Vagina (tissue), 2 donors: ENCODE measurements at places on chromosomes 6 and 20.

DNA sequence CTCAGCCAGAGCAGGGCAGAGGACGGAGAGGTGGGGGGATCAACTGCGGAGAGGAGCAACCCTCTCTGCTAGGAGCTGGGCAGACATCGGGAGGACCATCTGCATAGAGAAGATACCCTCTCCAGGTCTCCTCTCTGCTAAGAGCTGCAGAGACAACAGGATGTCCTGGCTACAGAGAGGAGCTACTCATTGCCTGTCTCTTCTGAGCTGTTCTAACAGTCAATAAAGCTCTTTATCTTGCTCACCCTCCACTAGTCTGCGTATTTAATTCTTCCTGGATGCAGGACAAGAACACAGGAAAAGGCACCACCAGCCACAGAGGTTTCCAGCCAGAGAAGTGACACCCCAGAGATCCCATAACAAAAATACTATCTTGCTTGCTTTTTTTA lies 871.1 kb upstream of the GJE1 start:
- no peak for DNase-seq

DNA sequence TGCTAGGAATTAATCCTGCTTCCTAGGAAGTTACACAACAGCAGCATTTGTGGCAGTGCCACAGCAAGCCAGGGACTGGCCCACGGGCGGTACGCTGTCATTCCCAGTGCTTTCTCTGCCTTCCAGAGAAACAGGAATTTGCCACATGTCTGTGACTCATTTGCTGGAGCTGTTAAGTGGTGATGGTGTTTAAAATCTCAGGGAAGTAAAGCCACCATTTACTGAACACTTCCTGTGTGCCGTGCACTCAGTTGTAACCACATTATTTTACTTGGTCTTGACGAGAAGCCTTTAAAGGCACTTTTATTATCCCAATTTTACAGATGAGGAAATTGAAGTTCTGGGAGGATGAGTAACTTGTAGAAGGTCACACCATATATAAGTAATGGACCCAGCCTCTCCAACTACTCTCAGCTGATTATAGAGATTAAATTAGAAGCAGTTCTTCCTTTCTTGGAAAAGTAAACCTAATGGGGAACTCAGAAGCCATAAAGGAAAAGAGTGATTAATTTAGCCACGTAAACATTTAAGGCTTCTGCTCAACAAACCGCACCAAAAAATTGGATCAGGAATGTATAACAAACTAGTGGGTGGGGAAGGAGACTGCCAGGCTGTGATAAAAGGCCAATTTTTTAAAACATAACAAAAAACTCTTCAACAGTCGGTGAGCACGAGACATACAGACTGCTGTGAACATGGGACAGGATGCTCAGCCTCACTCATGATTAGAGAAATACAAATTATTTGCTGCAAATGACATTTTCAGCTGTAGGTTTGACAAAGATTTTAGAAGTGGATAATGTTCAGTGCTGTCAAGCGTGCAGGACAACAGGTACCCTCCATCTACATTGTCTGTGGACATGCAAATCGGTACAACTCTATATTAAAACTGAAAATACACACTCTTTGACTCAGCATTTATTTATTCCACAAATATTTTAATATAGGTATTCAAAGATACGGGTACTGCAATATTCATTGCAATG lies 311.2 kb downstream of the NRN1 start:
- DNase-seq = no peak

GRCh38 chr20:10090588-10091166 lies 55.9 kb downstream of the ANKEF1 start:
- no peak for DNase-seq

DNA sequence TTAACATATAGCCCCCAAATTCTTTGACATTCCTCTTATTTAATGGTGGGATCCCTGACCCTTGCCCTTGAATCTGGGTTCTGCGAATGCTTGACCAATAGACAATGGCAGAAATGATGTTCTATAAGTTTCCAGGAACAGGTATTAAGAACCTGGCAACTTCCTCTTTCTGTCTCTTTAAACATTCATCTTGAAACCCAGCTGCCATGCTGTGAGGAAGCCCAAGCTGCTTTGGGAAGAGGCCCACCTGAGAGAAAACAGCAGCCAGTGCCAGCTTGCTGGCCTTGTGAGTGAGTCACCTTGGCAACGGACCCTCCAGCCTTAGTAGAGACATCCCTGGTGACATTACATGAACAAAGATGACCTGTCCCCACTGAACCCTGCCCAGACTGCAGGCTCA lies 45.2 kb upstream of the RALY start:
- no peak for DNase-seq

- DNase-seq = no peak
Observed at GRCh38 chr6:156319707-156320106, 457.5 kb upstream of the ARID1B start.

DNA sequence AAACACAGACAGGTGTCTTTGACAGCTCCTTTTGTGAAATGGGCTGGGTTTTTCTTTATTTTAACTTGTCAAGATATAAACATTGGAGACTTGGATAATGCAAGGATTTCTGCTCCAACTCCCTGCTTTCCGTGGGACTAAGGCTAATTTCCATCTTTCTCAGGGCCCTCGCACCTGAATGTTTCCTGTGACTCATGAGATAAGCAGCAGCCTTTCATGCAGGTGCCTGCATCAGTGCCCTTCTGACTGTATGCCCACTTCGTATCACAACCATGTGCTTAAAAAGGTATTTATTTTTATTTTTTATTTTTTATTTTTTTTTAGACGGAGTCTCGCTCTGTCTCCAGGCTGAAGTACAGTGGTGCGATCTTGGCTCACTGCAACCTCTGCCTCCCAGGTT lies 736.1 kb downstream of the DOK5 start:
- no peak for DNase-seq

GRCh38 chr20:52402950-52403349 lies 211.4 kb upstream of the ZFP64 start:
- DNase-seq = no peak

GRCh38 chr20:64036346-64037198 lies 590 bp downstream of the C20orf204 start:
- DNase-seq = no peak

- DNase-seq = no peak
Observed at GRCh38 chr6:43933148-43933885, 163.3 kb downstream of the VEGFA start.

DNA sequence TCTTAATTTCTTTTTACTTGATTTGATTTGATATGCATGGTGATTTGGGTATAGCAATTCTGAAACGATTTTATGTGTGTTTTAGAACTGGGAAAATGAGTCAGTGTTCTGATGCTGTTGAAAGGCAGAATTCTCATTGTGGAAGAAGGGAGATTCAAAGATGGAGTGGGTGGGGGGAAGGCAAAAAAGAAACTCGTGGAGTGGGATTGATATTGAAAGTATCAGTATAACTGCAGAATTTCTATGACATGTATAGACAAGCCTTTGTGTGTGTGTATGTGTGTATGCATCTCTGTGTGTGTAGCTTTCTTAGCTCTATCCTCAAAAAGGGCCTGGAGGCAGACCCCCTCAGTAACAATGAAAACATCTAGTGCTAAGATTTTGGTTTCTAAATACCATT lies 184.3 kb upstream of the OLIG3 start:
- DNase-seq = no peak

GRCh38 chr20:31681769-31682168 lies 40.9 kb downstream of the BCL2L1 start:
- DNase-seq = no peak

GRCh38 chr6:114200891-114201290 lies 141.9 kb downstream of the HS3ST5 start:
- no peak for DNase-seq

GRCh38 chr6:53975941-53976615 lies 135.2 kb upstream of the MLIP start:
- DNase-seq = no peak

DNA sequence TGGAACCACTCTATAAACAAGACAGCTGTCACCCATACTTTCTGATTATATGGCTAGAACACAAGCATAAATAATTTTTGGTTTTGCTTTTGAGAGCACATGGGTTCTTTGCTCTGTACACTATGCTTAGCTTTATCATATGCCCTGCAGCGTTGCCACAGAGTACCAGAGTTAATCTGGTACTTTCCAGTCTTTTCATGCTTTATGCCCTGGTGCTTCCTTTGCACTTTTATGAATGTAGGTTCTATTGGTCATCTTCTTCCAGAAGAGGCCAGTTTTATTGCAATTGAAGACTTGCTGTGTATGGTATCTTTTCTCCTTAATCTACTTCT lies 20.8 kb downstream of the SHLD1 start:
- no peak for DNase-seq

GRCh38 chr6:130681028-130681427 lies 146.2 kb upstream of the SMLR1 start:
- no peak for DNase-seq

GRCh38 chr6:123024976-123025375 lies 28.9 kb downstream of the CLVS2 start:
- no peak for DNase-seq

DNA sequence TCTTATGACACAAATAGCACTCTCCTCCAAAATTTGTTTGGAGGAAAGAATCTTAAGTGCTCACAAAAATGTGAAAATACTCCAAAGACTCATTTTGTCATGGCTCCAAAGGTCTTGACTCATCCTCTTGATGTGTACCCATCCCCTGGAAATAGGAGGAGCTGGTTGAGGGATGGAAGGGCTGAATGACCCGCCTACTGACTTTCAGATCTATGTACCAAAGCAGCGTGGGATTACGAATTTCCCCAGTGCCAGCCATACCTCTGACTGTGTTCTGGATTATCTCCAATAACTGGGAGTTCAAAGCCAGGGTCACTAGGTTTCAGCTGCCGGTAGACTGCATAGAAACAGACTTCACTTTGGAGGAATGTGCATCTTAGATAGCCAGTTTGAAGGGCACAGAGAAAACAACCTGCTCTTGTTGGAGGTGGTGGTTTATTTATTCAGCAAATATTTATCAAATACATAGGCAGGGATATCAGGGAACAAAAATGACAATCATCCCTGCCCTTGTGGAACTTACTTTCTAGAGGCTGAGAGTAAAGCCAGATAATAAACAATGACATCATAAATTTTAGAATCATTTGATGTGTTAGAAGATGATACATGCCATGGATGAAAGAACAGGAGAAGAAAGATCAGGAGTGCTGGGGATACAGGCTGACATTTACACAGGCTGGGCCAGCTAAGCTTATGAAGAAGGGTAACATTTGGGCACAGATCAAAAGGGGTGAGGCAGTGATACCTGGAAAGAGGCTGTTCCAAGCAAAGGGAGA lies 246.6 kb downstream of the TBXT start:
- no peak for DNase-seq

DNA sequence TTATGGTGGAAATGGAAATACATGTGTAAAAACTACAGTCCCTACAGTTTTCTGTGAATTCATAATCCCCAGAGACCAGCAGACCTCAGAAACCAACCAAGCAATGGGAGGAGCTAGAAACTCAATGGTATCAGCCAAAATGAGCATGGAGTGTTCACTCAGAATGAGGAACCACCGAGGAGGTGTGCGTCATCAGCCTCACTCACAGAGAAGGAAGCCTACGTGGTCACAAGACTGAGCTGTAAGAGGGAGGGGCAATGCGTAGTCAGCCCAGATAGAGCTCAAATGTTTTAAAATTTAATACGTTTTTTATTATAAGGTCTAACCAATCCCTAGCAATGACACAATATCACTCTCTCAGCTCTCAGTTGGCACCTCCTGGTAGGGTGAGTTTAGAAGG lies 17.4 kb downstream of the MYLK4 start:
- DNase-seq = no peak

DNA sequence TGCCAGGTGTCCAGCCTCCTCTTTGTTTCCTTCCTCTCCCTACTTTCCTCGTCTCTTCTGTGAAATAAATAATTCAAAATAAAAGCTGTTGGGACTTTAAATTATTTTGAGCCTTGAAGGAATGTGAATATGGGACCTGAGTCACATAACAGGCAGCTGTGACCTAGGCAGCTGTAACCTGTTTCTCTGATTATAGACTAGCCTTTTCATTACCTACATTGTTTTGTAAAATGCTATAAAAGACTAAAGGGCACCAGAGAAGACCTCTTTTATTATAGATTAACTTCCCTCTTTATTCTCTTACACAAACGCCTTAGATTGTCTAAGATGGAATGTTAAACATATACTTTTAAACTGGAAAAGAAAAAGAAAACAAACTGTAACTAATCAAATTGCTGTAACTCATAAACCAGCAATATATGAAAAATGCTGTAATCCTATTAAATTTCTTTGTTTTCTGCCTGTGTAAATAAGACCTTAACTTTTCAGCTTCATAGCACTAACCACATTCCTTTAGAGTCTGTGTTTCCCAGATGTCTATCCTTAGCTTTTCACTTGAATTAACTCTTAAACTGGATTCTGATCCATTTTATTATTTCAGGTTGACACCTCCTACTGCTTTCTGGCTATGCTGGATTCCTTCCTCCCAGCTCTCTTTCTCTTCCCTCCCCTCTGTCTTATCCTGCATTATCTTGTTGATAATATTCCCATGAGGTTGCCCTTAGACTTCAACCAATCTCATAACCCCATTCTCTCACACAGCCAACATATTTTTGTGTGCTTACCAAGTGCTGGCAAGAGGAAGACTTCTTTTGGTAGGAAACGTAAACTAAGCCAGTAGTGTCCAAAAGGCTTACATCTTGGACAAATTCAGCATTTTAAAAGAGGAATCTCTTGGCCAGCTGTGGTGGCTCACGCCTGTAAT lies 69.2 kb downstream of the TPD52L1 start:
- DNase-seq = no peak
